ENCODE measurements at places on chromosomes 3 and 15.
A peak's percentile ranks its signal among the peaks of the same experiment; 100 is the strongest.

GRCh38 chr3:39146611-39147591 lies 6.5 kb downstream of the CSRNP1 start:
- peak; percentile 84 for DNase-seq

GRCh38 chr15:53869044-53869805 lies 109.0 kb upstream of the UNC13C start:
- no peak for DNase-seq

DNA sequence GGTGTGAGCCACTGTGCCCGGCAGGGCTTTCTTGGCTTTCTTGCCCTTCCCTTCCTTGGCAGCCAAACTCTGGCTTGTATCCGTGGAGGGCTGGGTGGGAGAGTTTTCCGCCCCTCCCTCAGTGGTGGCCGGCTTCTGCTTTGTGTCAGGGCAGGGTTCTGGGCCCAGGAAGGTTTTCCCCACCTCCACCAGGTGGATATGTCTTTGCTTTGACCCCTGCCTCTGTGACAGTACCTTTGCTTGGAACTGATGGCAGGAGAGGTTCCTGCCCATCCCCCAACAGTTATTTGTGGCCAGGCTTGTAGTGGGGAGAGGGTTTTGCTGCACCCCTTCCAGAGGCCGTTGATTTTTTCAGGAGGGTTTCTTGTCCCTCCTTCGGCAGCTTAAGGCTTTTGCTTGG lies 24.3 kb downstream of the CSPG5 start:
- no peak for DNase-seq

DNA sequence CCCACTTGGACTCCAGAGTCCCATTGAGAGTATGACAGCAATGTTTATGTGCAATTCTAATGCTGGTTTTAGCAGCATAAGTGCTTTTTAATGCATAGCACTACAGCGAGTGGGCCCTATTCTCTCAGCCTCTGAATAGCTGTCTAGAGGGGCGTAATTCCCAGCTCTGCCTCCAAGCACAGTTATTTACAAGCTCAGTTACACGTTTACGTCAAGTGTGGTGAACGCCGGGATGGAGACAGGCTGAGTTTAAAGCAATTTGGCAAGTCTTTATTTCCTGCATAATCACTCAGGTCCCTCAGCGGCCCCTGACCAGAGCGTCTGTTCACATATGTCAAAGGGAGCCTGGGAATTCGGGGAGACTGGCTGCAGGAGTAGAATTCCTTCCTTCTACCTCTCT lies 43.9 kb downstream of the SOX14 start:
- DNase-seq, result no peak

DNA sequence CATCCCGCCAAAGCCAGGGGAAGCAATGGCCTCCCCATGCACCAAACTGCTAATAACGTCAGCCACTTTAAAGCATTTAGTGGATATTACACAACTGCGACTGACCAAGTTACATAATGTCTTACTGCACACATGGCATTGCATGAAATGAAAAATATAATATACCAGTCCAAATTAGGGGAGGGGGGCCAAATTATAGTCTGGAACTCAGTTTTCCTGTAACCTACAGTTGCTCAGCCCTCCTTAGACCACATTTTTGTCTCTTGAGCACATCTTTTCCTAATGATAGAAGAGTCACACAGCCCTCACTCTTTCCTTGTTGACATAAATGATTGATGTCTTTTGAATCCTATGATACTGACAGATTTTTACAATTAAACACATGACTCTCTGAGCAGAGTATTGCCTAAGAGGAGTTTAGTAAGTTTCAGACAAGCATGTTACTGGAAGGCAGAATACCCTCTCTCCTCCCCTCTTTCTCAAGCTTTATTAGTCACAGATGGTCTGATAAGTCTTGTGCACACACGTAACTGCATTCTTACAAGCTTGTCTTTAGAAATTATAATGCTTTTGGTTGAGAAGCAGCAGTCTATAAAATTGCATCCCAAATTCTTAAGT lies 1.1 kb upstream of the PLD1 start:
- DNase-seq, result no peak

GRCh38 chr3:137789236-137789635 lies 25.1 kb downstream of the SOX14 start:
- no peak for DNase-seq

DNA sequence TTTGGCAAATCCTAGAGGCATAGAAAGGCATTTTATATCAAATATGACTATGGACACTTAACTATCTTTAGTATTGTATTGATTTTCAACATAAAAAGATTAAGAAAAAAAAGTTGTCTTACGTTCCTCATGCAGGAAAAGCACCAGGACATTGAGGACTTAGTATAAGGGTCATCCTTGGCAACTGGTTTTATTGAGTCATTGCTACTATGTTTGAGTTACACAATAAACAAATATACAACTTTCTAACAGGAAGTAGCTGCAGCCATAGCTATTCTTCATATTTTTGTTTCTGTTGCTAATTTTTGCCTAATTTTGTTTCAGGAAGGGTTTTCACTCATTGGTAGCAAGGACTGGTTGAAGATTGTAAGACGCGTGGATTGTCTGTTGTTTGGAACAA lies 93.0 kb downstream of the NPTN start:
- DNase-seq, result no peak

GRCh38 chr3:113079218-113079961 lies 88.6 kb downstream of the GTPBP8 start:
- no peak for DNase-seq

GRCh38 chr3:115784739-115785536 lies 161.6 kb downstream of the GAP43 start:
- DNase-seq, result no peak

DNA sequence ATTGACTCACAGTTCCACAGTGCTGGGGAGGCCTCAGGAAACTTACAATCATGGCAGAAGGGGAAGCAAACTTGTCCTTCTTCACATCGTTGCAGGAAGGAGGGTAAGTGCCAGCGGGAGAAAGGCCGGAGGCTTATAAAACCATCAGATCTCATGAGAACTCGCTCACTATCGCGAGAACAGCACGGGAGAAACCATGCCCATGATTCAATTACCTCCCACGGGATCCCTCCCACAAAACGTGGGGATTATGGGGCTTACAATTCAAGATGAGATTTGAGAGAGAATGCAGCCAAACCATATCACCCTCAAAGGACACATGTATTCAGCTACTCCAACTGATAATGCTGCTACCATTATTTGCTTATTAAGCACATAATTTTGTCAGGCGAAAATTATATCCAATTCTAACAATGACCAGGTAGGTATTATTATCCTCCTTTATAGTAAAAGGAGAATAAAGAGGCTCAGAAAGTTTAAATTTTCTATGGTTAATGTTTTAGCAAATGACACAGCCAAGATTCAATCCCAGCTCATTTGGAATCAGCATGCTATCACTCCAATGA lies 327.2 kb upstream of the CDIN1 start:
- no peak for DNase-seq

DNA sequence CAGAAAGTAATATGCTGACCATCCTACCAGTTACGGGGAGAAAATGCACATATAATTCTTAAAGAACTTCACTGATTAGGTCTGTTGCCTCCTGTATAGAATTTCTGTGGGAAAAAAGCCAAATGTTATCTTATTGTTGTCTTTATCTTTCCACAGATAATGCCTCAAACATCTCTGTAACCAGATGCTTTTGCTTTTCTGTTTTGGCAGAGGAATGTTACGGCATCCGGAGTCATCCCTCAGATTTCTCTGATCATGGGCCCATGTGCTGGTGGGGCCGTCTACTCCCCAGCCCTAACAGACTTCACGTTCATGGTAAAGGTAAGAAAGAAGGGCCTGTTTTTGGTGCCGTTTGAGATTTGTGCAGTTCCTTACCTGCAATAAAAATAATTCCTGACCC lies 33.5 kb downstream of the PCCB start:
- DNase-seq, result no peak
